ENCODE measurements at places on chromosomes 4 and X.

- DNase-seq = no peak
Measured at GRCh38 chr4:25857403-25857802, 5.4 kb downstream of the SEL1L3 start.

DNA sequence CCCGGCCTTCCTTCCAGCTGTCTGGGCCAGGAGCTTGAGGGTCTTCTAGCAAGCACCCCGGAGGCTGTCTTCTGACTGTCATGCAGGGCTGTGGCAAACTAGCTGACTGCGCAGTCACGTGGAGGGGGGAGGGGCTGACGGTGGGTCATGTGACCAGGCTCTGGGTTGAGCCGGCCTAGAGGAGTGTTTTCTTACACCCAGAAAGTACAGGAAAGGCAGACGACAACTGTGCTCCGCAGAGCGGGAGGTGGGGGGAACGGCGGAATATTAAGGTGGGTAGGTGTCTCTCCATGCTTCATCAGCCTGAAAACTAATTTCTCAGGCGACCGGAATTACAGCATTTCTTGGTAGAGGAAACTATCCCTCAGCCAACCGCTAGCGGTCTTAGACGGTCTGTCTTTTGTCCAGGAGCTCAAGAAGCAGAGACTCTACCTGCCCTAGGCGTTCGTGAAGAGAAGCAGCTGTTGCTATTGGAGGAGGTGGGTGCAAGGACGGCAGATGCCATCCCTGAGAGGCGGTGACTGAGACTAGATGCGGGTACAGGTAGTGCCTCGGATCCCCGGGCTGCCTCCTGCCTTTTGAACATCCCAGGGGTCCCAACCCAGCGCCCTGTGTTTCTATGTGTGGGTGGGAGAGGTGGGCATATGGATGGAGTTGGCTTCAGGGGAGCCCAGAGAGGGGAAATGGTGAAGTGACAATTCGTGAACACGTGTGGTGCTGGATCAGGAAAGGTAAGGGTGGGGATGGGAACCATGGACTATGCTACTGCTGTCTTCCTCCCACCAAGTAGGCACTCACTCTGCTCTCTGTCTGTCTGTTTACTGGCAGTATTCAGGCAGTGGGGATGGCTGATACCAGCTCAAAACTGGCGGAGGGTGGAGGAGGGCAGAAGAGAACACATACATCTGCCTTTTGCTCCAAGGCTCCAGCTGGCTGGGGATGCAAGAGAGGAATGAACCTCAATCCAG is 8.8 kb downstream of the GPRASP1 start:
- peak; percentile 63 for DNase-seq

- no peak for DNase-seq
Measured at GRCh38 chr4:77152421-77152820, 4.6 kb upstream of the CCNG2 start.

DNA sequence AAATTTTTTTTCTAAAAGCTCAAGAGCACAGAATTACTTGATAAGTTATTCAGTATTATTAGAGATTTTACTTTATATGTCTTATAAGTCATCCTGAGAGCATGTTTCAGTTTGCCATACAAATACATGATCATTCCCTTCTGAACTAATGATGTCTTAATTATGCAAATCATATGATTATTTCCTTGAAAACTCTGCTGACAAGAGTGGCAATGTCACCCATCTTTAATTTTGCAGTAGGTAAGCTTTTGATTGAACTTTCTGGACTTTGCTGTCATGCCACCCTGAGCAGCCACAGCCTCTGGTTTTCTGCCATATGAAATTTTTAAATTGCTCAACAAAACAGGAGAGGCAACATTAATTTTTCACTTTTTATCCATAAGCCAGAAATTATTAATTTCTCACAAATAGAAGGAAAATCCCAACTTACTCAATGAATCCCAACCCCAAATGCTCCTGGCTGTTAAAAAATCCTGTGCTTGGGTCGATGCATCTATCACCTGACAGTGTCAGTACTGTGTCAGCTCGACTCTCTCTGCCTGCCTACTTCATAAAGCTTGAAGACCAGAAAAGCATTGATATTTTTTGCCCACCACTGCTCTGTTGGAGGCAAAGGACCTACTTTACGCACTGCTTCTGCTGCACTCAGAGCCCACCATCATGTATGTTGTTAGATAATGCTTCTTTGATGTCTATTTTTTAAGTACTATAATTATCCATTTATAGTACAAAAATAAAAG is 11.6 kb upstream of the HADH start:
- DNase-seq = no peak

- DNase-seq = no peak
Measured at GRCh38 chr4:54571293-54572151, 86.2 kb upstream of the KIT start.

DNA sequence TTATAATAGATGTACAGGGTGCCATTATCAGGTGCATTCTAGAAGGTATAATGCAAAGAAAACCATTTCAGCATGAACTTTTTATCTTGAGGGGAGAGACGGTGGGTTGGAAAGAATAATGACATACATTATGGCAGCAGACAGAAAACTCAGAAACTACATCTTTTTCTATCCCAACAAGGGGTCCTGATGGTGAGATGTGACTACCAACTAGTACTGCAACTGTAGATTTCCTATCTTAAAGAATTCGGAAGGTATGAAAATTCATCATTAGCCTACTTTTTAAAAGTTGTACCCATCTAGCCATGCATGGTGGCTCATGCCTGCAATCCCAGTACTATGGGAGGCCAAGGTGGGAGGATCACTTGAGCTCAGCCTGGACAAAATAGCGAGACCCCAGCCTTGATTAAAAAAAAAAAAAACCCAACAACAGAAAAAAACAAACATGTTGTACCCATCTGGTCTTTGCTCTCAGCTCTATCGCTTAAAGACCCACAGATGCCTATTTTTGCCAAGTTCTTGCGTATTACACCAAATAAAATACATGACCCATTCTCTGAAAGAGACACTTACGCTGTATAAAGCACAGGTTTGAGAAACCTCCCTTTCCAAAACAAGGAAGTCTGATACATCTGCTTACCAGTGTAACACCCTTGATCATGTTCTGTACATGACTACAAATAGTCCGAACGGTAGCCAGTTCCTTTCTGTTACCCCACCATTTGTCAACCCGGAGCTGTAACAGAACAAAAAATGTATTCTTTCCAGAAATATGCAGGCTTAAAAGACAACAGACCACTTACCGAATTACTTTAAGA is 1.6 kb downstream of the RPL9 start:
- DNase-seq = no peak

GRCh38 chr4:143163614-143164013 is 21.1 kb upstream of the USP38 start:
- DNase-seq = no peak
